Left forelimb (tissue), 1 donor: ENCODE measurements at places on chromosomes 13 and 19.

DNA sequence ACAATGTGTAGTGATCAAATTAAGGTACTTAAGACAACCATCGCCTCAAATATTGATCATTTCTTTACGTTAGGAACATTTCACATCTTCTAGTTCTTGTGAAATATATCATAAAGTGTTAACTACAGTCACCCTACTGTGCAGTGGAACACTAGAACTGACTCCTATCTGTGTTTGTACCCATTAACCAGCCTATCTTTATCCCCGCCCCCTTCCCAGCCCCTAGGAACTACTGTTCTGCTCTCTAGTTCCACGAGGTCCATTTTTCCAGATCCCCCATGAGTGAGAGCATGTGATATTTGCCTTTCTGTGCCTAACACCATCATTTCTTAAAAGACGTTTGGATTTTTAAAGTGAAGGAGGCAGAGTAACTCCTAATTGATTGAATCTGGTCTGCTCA is 24.4 kb upstream of the GGACT start:
- no peak for DNase-seq

DNA sequence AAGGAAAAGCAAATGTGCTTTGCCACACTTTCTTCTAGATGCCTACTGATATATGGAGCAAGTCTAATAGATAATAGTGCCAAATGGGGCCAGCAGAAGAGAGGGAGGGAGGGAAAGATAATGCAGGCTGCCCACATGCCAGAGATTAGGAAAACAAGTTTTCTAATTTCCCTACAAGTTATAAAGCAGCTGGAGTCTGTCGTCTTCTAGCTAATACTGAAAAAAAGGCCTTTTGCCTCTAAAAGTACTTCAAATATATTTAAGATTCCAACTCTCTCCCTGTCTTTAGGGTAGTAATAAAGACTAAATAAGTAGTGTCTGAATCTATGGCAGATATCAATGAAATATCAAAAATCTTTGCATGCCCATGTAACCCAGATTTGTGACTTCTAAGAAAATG is 632.0 kb upstream of the MIR17HG start:
- no peak for DNase-seq

DNA sequence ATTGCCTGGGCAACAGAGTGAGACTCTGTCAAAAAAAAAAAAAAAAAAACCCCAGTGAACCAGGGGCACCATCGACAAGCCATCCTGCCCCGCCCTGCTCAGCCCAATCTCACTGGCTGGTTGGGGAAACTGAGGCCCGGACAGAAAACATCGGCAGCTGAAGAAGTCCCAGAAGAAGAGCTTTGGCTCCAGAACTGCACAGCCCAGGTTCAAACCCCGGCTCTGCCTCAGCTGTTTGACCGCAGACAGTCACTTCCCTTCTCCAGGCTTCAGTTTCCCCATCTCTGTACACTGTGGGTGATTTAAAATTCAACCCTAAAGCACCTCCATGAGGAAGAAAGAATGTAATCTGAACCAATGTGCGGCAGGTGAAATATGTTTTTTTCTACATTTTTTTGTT is 9.4 kb upstream of the SEMA6B start:
- no peak for DNase-seq

- no peak for DNase-seq
Observed at GRCh38 chr13:26377038-26377437, 123.1 kb downstream of the CDK8 start.

DNA sequence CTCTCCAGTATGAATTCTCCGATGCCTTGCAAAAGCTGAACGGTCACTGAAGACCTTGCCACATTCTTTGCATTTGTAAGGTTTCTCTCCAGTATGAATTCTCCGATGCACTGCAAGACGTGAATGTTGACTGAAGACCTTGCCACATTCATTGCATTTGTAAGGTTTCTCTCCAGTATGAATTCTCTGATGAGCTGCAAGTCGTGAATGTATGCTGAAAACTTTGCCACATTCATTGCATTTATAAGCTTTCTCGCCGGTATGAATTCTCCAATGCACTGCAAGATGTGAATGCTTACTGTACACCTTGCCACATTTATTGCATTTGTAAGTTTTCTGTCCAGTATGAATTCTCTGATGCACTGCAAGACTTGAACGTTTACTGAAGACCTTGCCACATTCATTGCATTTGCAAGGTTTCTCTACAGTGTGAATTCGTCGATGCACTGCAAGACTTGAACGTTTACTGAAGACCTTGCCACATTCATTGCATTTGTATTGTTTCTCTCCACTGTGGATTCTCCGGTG is 20.0 kb upstream of the ZNF841 start:
- no peak for DNase-seq

DNA sequence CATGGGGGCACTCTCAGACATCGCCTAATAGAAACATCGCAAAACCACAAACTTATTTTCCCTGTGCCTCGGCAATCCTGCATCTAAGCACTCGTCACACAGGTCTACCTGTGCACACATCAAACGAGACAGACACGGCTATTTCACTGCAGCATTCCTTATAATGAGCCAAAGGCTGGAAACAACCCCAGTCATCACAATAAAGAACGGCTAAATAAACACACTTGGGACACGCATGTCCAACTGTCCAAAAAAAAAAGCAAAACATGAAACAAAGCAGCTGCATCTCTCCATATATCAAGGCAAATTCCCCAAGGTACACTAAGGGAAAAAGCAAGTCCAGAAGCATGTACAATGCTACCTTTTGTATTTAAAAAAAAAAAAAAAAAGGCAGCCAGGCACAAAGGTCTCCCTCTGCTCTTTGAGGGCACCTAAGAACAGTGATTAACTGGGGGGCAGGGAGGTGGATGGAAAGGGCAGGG is 27.2 kb upstream of the CCNP start:
- no peak for DNase-seq

DNA sequence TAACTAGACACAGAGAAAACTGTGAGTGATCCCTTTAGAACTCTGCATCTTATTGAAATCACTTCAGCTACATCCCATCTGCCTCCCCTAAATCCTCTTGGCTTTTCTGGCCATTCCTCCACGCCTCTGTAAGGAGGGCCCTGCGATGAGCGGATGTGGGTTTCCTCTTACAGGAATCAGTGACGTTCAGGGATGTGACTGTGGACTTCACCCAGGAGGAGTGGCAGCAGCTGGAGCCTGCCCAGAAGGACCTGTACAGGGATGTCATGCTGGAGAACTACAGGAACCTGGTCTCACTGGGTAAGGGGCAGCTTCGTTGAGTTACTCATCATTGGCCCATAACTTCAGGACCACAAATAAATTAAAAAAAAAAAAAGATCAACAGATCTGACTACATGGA is 18.5 kb downstream of the ZNF71 start:
- DNase-seq = no peak

GRCh38 chr19:15540435-15540834 is 32.1 kb downstream of the CYP4F22 start:
- no peak for DNase-seq

DNA sequence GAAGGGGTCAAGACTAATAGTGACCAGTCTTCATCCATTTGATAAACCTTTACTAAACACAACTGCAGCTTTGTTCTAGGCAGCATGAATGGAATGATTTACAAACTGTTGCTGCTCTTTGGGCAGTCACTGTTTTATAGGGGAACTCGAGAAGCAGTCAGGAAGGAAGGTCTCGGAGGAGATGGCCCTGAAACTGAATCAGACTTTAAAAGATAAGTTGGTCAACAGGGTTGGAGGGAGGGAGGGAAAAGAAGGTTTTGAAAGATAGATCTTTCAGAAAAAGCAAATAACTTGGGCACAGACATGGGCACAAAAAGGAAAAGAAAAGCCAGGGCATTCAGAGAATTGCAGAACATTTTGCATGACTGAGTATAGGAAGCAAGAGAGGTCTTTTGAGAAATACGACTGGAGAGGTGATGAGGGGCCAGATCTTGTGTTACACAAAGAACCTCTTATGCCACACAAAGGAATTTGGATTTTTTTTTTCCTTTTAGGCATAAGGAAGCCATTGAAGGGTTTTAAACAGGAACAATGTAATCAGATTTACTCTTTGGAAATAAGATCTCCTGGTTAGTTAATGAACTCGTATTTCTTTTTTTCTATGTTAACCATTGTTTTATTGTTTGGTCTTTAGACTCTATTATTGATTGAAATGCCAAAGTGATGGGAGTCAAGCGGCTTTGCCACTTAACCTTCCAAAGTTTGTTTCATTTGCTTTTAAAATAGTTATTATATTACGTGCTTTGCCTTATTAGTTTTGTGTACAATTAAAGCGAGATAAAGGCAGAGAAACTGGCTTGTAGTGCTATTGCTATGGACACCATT is 37.5 kb upstream of the SACS start:
- no peak for DNase-seq
